Left ventricle myocardium inferior (tissue), 1 donor: ENCODE measurements at places on chromosomes 7 and 10.

DNA sequence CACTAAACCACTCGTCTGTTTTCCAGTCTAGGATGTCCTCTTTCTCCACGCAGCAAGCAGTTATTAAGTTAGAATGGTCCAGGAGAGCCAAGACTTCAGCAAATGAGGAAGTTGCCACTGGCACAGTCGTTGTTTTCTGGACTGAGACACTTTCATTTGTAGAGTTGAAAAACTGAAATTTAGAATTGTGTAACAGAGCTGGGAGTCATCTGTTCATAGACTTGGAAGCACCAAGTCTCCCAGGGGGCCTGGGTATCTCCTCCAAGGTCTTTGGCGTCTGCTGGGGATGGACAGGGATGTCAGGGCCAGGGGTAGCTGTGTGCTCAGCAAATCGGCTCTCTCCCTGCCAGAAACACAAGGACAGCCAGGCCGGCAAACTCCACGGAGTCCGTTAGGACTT lies 208.4 kb downstream of the FANK1 start:
- DNase-seq, result peak; percentile 51

DNA sequence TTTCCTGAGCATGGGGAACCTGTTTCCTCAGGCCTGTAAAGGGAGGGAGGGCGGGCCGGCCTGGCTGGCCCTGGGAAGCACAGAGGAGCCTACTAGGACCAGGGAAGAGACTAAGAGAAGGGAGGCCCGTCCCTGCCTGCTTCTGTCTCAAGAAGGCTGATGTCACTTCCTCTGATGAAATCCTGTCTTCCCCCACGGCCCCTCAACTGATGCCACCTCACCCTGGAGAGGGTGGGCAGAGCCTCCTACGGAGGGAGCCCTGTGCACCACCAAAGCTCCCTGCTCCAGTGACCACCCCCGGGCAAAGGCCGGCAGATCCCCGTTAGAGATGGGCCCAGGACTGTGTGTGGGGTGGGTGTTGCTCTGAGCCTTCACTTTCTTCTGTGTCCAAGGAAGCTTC lies 1.0 kb upstream of the PILRA start:
- DNase-seq, result no peak

DNA sequence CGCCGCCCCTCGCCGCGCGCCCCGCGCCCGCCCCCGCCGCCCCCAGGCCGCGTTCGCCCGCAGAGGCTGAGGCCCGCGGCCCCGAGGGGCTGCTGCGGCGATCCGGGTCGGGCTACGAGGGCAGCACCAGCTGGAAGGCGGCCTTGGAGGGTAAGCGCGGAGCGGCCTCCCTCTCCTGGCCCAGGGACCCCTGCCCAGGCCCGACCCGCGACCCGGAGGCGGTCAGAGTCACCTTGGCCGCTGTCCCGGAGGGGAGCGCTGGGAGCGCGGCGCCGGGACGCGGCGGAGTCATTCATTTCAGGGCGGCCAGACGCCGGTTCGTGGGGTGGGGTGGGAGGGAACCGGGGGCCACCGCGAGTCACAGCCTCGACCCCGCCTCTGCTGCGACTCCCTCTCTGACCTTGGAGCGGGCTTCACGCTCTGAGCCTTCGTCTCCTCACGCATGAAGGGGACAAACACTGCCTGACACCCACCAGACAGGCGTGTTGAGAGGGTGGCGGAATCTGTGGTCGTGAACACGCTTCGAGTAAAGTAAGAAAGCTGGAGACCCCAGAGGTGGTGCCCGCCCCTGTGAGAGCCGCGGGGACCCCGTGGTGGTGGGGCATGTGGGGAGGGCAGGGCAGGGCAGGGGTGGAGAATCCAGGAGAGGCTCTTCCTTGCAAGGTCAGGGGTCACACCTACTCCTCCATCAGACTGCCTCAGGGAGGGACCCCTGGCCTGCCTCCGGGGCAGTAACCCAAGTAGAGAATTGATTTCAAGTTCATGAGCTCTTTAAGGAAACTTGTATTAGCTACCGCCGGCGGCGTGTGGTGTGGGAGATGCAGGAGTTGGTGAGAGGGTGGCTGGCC lies 707 bp downstream of the CLEC2L start:
- DNase-seq, result no peak

DNA sequence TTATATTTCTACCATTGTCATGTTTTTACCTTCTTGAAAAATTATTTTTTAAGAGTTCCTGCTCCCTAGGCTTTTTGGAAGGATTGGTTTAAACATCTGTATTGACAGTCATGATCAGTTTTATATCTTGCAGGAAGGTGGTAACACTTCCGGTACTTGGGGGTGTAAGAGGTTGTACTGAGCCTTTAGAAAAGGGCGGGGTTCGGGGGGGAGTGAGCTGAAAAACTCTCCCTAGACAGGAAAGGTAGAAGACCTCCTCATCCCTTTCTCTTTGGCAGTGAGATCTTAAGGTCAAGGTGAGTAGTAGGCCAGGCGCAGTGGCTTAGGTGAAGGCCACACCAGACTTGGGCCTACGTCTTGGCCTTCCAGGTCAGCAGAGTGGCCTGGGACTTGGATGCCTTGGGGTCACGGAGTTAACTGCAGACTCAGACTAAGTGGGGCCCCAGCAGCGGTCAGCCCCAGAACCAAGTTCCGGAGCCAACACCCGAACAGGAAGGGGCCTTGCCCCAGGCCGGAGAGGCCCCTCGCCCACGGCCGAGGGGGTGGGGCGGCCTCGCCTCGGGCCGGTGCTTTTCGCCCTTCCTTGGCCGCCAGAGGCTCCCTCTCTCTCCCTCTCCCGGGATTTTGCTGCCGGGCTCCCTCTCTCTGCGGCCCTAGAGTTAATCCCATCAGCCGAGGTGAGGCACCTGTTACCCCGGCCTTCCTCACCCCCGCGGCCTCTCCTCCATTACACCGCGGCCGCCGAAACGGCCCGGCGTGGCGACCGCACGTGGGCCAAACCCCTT lies at the start of gene PPP1R9A:
Gene PPP1R9A, plus strand, starts transcription at position 569 of the 785 bp plus-strand sequence. CDS start 2,520 bp downstream, outside the sequence.
- peak; percentile 33 for DNase-seq

DNA sequence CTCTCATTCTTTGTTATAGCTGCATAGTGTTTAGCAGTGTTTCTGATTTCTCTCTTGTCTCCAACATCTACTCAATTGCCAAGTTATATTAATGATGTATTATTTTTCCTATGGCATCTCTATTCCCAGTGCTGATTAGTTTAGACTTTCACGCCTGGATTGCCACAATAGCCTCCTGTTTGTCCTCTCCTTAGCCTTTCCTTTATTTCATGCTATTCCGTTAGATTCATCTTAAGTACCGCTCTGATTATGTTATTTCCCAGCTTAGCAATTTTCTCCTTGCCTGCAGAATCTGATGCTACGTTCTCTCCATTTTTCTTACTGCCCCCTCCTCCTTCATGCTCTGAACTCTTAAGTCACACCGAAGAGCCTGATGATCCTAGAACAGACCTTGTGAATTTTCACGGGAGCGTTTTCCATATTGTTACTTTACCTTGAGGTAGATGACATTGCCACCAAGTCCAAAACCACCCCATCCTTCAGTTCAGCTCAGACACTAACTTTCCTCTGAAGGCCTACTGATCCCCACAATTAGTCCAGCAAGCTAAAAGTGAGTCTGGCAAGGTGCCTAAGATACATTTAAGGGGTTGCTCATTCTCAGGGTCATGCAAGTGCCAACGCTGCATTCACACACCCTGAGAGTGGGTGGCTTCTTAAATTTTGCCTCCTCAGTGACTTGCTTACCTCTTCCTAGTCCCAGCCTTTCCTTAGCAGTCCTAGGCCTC lies 6.6 kb upstream of the NRF1 start:
- no peak for DNase-seq

DNA sequence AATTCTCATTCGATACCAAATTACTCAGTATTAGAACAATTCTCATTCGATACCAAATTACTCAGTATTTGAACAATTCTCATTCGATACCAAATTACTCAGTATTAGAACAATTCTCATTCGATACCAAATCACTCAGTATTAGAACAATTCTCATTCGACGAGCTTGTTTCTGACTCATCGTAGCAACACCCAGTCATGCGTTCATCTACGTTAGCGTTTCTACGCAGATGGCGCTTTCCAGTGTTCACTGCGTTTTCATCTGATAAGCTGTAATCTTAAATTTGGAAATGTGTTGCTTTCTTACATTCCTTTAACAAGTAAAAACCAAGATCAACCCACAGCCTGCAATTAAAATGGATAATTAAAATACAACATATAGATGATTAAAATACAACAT lies 276.3 kb downstream of the ZMYND11 start:
- DNase-seq, result no peak

GRCh38 chr7:139490130-139490529 lies 6.7 kb upstream of the KLRG2 start:
- no peak for DNase-seq

DNA sequence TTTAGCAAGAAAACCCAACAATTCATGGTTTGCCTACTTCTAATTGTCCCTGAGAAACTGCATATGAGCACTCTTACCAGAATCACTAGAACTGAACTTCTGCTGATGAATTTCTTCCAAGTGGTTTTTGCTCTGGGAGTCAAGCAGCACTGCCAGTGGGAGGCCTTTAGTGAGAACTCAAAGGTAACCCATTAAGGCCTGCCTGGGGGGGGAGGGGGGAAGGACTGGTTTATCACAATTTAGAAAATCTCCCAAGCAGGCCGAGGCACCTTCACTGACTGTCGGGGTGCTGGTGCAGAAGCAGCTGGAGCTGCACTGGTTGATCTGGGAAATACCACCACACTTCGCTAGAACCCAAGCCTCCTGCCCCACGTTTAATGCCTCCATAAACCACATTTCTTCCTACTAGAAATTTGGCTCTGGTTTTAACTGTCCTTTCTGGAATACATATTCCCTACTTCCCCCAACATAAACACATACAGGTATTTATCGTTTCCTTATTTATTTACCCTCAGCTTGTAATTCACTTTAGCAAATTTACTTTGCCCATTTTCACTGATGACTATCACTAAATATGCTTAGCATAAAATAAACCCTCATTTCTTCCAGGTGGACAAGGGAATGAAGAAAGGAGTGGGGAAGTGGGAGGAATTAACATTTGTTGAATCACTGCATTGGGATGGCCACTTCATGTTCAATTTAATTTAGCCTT lies 14.2 kb downstream of the ANK3 start:
- DNase-seq, result no peak

DNA sequence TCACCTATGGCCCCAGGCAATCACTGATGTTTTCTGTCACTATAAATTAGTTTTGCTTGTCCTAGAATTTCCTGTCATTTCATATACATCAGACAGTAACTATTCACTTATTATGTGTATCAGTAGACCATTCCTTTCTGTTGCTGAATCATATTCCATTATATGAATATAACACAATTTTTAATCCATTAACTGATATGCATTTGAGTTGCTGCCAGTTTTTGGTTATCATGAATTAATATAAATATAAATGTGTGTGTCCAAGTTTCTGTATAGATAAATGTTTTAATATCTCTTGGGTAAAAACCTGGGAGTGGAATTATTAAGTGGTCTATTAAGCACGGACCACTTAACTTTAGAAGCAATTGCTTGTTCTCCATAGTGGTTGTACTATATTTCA lies 143.8 kb downstream of the ZNF438 start:
- no peak for DNase-seq

- DNase-seq, result no peak
Measured at GRCh38 chr7:83849131-83849530, 200.2 kb upstream of the SEMA3E start.

- no peak for DNase-seq
Measured at GRCh38 chr7:77940647-77941046, 142.1 kb downstream of the PHTF2 start.

- DNase-seq, result no peak
Measured at GRCh38 chr7:44045226-44046014, 918 bp downstream of the DBNL start.

DNA sequence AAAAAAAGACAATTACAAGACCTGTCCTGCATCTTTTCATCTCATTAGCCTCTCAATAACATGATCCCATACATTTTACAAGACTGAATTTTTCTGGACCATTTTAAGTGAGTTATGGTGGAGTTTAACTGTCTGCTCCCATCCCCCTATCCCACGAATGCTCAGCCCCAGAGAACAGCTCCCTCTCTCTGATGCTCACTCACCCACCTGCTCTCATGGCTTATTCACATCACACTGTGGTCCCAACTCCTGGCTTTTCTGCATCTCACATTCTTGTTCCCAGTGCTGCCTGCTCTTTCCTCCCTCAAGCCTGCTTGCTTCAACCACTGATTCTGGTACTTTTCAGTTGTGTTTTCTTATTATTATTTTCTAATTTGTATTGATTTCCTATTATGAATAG lies 20.4 kb upstream of the CCSER2 start:
- no peak for DNase-seq

- DNase-seq, result no peak
Measured at GRCh38 chr7:24974026-24974832, 5.7 kb downstream of the OSBPL3 start.

- no peak for DNase-seq
Measured at GRCh38 chr7:50980411-50980810, 197.7 kb upstream of the GRB10 start.

- DNase-seq, result no peak
Measured at GRCh38 chr7:36112969-36113368, 40.1 kb upstream of the EEPD1 start.

DNA sequence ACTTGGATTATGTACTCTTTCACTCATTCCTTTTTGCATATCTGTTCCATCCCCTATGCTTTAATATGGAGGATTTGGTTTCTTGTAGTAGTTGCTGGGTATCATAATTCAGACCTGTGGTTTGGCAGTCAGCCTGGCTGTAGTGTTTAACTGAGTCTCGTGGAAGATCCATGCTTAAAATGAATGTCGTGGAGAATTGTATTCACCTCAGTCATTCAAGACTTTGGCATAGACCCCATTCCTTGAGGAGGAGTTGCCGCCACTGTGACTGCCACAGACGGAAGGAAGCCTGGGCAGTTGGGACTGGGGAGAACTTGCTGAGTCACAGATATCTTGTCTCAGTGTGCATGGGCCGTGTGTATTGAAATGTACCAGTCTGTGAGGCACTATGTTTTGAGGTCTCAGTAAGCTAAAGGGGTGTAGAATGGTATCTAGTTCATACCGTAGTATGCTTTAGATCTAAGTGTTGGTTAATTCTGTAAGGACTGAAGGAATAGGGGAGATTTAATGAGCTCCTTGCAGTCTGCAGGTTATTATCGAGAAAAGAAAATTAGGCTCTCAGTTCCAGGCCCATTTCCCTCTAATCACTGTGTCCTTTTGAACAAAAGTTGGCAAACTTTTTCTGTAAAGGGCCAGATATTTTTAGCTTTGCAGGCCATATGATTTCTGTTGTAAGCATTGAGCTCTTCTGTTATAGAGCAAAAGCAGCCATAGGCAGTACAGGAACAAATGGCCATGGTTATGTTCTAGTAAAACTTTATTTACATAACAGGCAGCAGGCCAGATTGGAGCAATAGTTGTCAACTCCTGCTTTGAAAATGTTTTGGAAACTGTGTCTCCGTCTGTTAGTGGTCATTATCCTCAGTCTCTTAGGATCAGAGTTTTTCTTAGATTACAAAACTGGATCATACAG lies 76.8 kb downstream of the TPST1 start:
- no peak for DNase-seq

GRCh38 chr10:23432166-23432565 lies 6.7 kb upstream of the OTUD1 start:
- no peak for DNase-seq
